ENCODE measurements at places on chromosomes 16 and 17.

DNA sequence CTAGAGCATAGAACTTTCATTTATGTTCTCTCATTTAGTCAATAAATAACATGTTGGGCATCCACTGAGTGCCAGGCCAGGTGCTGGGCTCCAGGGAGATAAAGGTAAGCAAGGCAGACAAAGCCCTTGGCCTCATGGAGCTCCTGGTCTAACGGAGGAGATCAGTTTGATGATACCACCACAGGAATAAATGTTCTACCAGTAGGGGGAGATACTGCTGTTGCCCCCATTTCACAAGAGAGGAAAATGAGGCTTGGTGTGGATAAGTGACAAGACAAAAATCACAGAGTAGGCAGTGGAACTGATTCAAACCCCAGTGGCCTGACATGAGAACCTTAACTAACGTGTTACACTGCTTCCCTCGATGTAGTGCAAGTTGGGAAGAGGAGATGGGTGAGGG, 80.4 kb upstream of the ERCC4 start:
- no peak for DNase-seq

DNA sequence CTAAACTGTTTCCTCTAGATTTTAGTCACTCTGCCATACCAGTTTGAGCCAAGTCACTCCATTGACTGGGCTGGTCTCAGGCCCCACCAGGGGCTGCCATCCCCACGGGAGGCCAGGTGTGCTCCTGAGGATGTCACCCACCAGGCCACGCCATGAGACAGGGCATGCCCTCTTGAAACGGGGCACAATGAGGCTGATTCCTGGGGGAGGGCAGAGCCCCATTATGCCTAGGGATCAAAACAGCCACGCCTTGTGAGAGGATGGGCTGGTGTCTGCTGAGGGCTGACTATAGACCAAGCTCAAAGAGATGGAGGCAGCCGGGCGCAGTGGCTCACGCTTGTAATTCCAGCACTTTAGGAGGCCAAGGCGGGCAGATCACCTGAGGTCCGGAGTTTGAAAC, 21.5 kb downstream of the GINS2 start:
- DNase-seq: no peak

GRCh38 chr17:48925991-48926342, 17.8 kb downstream of the UBE2Z start:
- no peak for DNase-seq

DNA sequence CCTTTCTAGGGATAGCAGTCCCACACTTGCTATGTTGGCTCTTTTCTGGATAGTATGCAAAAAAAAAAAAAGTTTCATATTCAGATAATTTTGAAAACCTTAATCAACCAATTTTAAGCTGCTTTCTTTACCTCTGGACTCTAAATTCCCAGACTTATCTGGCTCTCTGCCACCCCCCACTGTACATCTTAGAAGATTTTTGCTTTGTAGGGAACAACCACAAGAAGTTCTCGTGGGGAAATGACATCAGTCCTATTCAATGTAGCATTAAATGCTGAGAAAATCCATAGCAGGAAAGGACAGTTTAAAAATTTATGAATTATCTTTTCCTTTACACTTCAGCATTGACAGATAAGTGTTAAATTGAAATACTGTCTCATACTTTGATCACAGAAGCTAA, 562.7 kb upstream of the HSBP1 start:
- no peak for DNase-seq

DNA sequence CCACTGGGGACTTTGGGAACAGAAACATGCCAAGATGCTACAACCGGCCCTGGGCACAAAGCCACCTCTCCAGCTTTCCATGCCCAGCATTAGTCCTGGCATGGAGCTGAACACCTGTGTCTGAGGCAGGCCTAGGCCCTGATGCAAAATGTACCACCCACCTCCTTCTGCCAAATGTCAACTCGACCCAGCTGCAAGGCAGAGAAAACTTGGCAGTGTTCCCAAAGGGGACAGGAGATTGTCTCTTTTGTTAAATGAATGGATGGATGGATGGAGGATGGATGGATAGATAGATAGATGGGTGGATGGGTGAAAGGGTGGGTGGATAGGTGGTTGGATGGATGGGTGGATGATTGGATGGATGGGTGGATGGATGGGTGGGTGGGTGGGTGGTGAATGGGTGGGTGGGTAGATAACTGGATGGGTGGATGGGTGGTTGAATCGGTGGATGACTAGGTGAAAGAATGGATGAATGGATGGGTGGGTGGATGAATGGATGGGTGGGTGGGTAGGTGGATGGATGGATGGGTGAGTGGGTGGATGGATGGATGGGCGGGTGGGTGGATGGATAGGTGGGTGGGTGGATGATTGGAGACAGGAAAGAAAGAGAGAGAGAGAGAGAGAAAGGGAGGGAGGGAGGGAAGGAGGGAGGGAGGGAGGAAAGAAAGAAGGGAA, 73.4 kb upstream of the TNRC6C start:
- no peak for DNase-seq

GRCh38 chr17:80876950-80877728, 114.5 kb upstream of the CHMP6 start:
- DNase-seq: peak; percentile 28

- no peak for DNase-seq
Observed at GRCh38 chr16:66847533-66848067, 3.4 kb downstream of the CA7 start.

GRCh38 chr16:4184038-4184702, 57.7 kb downstream of the SRL start:
- DNase-seq: no peak

- no peak for DNase-seq
Observed at GRCh38 chr16:87125206-87126155, 191.7 kb downstream of the C16orf95 start.

DNA sequence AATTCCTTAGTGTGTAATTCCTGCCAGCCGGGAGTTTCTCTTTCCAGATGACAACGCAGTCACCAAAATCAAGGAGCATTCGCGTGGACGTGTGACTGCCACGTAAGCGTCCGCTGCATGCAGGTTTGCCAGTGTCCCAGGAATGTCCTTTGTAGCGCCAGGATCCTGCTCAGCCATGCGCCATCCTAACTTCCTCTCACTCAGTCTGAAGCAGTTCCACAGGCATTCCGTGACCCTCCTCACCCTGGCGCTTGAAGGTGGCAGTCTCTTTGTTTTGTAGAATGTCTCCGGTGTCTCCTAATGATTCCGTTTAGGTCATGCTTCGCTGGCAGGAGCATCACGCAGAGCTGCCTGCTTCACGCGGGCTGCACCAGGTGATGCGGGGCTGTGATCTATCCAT, 88.6 kb downstream of the RPTOR start:
- no peak for DNase-seq

DNA sequence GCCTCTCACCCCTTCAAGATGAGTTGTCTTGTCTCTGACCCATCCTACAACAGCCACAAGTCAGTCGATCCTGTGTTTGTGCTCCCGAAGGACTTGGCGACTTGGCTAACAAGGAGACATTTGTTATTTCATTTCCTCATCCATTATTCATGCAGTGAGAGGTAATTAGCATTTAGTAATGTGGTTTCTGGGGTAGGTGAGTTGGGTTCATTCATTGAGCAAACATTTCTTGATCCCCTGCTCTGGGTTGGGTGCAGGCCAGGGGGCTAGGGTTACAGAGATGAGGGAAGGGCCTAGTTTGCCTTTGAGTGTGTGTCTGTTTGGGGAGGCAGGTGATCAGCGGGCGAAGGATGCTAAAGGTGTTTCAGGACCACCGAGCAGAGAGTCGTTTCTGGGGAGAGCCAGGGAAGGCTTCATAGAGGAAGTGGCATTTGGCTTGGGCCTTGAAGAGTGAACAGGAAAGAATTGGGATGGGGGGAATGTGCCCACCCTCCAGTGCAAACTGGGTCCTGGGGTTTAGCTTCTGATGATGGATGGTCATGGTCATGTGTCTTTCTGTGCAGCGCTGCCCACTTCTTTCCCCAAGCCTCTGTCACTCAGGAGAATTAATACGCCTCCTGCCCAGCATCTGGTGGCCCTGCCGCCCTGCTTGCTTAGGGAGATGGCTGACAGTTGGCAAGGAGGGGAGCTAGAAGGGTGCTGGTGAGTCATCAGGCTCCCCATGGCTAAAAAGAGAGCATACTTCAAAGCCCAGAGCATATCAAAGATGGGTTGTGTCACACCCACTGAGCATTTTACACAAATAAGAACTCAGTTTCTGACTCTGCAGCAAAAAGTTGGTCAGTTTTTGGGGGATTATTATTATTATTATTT, 38.5 kb downstream of the MSI2 start:
- DNase-seq: no peak

DNA sequence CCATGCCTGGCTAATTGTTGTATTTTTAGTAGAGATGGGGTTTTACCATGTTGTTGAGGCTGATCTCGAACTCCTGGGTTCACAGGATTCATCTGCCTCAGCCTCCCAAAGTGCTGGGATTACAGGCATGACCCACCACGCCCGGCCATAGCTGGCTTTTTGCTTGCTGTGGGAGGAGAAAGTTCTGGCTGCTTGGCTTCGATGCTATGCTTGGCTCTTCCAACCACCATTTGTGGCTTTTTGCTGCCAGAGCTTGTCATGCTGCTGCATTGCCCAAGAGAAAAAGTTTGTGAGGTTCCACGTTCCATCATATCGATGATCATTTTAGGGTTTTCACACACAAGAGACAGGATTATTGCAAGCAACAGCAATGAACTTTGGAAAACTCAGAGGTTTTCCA, 16.2 kb downstream of the BMERB1 start:
- no peak for DNase-seq

- DNase-seq: no peak
Observed at GRCh38 chr16:84794186-84794585, 25.6 kb upstream of the CRISPLD2 start.

DNA sequence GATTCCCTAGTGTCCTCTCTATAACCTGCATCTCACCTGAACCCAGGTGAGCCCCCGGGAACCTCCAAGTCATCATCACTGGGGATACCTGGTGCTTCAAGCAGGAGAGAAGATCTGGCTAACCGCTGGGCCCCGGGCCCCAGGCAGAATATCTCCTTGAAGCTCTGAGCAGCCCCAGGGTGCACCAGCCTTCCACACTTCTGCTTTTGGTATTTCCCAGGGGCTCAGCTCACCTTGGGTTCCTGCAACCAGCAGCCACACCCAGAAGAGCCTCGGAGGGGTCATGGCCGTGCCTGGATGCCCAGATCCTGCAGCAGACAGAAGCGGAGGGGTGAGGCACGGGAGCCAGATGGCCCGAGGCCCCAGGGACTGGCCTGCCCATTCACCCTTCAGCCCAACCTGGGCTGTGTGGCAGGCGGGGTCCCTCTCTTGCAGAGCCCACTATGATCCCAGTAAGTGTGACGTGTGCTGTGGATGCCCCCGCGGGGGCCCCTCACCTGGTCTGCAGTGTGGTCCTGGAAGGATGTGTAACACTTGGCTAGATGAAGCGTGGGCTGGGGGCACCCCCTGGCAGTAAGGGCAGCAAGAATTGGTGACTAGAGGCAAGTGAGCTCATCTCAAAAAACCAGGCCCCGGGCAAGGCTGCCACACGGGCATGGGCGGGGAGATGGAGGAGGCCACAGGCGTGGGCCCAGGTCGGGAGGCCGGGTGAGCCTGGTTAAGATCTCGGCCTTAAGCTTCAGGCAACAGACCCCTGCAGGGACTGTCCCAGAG, 2.6 kb downstream of the LGALS3BP start:
- no peak for DNase-seq

DNA sequence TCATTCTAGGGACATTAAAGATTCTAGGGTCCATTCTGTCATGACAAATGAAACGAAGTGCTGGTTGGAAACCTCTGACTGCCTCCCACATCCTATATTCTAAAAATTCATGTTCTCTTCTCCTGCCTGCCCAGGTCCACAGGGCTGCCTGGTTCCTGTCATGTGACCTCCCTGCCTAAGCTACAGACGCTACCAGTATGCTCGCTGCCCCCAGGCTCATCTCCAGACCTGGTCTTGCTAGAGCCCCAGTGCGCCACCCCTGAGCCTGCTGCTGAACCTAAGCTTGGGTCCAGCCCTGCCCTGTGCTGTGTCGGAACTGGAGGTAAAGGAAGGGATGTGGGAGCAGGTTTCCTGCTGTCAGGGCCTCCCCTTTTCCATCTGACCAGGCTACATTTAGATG, 231.6 kb upstream of the CDH5 start:
- DNase-seq: no peak

DNA sequence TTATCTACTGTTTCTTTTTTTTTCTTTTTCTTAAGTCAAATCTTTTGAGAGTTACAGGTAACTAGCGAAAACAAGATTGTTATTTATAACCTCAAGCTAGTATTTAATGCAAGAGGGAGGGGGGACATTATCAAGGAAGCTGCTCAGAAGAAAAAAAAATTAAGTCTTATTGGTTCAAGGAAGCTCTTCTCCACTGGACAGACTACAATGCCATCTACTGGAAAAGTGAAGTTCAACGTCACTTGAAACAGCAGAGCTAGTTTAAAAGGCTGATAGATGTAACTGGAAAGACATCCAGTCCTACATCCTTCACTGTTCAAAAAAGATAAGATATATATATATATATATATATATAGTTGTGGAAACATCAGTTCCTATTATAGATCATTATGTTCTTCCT, 418.0 kb upstream of the PSMD7 start:
- no peak for DNase-seq

DNA sequence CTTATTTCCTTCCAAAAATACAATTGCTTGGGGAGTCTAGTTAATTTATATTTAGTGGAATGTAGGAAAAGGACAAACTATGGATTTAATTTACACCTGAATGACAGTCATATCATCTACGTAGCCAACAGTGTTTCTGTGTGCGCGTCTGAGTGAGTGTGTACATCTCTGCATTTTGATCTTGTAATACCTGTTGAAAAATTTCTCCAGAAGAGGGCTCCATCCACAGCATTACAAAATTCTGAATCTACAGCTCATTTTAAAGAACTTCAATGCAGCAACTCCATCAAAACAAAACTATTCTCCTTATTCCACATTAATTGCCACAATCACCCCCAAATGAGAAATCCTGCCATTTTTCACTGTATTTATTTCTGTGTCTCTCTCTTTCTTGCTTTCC, 3.9 kb downstream of the CDH13 start:
- no peak for DNase-seq

DNA sequence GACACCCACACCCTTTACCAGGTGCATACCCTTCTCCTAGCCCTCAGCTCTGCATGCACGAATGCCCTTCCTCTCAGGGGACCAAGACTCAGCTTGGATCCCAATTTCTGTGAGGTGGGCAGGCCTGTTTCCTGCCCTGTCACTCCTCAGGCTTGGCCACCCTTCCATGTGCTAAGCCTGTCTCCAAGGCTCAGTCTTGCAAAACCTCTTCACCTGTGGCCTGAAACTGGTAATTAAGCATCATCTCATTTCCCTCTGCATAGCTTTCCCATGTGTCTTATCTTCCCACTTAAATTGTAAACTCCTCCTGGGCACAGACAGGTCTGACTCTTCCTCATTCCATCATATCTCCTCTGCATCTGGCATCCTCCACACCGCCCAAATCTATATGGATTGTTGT, 31.0 kb upstream of the SMPD3 start:
- no peak for DNase-seq

GRCh38 chr16:50622643-50623369, 58.3 kb downstream of the SNX20 start:
- DNase-seq: no peak

DNA sequence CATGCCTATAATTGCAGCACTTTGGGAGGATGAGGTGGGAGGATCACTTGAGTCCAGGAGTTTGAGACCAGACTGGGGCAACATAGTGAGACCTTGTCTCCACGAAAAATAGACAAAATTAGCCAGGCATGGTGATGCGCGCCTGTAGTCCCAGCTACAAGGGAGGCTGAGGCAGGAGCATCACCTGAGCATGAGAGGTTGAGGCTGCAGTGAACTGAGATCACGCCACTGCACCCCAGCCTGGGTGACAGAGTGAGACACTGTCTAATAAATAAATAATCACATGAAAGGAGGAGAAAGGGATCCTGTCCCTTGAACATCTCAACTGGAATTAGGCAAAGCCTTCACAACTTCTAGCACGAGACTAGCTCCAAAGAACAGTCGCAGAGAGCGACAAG, 53.2 kb downstream of the TEKT5 start:
- DNase-seq: no peak

GRCh38 chr17:66466106-66466820, 163.8 kb downstream of the PRKCA start:
- DNase-seq: no peak
